ENCODE measurements at places on chromosomes 1 and 21.

DNA sequence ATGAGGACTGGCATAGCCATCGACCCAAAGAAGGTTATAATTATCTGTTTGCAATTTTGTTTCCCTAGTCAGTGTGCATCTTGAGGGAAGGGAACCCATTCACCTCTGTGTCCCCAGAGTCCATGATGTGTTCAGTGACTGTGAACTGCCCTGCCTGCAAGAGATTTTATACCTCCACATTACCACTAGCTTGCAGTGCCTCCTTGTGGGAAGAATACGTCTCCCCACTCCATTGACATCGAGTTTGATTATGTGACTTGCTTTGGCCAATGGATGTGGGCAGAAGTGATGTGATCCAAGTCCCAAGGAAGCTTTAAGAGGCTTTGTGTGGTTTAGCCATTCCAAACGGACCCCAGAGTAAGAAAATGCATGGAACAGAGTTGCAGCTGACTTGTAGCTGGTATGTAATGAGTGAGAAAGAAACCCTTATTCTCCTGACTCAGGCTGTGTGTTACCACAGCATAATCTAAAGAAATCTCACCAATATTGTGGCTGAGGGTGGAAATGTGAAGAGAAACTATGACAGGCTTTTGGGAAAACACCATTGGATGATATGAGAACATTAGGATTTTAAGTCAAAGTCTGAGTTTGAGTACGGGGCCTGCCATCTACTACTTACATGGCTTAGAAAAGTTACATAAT, 47.8 kb upstream of the NRDC start:
- no peak for DNase-seq

DNA sequence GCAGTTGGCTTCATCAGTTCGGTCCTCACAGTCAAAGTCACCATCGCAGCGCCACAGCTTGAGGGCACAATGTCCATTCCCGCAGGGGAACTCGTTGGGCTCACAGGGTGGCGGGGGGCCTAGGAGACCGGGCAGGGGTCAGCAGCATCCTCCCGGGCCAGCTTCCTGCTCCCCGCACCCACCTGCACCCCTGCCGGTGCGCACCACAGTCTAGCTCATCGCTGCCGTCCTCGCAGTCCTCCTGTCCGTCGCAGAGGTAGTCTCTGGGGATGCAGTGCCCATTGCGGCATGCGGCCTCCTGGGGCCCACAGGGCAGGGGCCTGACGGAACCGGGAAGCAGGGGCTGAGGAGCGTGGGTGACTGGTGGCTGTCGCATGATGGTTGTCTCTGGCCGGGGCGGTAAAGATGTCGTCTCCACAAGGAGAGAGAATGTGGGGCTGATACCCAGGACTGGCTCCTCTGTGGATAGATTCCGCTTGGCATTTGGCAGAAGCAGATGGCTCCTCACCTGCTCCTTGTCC, 49.8 kb downstream of the HSPG2 start:
- no peak for DNase-seq

DNA sequence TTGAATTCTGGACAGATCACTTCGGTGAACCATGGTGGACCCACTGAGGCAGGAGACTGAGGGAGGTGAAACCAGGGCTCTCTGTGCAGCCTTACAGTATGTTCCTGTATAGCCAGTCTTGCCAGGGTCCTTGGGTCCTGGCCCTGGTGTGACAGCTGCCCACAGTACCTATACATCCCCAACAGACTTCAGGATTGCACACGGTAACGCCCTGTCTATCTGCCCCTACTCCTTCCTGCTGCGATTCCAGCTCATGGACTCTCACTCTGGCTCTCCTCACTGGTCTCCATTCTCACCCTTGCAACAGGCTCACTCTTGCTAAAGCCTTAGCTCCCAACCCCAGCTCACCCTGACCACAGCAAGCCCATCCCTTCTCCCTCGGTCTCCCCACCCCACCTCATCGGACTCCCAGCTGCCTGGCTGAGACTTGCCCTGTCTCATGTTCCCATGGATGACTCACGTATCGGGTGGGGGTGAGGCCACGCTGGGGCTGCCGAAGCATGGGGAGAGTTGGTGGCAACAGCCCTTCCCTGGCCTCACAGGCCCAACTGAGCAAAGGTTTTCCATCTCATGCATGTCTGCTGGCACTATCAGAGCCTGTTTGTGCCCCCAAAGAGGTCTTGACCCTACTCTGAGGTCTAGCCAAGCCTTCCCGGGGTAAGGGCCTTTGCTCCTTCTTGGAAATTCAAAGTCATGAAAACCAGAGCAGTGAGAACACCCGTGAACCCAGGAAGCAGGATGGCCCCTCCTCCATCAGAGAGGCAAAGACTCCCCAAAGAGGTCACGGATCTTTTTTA, 7.1 kb downstream of the PHLDA3 start:
- DNase-seq: no peak

- no peak for DNase-seq
Measured at GRCh38 chr21:28688381-28688780, 304.3 kb downstream of the LTN1 start.

GRCh38 chr1:111505641-111506119, 2.2 kb upstream of the ADORA3 start:
- no peak for DNase-seq

DNA sequence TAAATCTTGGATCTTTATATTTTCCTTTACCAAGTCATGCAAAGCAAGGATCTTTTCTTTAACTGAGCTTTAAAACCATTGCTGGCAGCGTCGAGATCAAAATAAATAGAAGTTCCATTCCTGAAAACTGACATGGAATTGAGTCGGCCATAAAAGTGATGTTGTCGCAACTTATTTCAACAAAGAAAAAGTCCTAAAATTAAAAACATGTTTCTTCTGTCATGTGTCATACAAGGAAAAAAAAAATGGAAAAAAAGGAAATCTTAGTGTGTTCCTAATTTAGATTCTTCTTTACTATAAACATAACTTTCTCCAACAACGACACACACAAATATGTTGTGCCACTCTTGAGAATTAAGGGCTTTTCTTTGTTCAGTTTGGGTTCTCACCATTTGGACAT, 34.9 kb downstream of the GREM2 start:
- no peak for DNase-seq

GRCh38 chr1:7752512-7753417, 18.3 kb upstream of the VAMP3 start:
- no peak for DNase-seq

DNA sequence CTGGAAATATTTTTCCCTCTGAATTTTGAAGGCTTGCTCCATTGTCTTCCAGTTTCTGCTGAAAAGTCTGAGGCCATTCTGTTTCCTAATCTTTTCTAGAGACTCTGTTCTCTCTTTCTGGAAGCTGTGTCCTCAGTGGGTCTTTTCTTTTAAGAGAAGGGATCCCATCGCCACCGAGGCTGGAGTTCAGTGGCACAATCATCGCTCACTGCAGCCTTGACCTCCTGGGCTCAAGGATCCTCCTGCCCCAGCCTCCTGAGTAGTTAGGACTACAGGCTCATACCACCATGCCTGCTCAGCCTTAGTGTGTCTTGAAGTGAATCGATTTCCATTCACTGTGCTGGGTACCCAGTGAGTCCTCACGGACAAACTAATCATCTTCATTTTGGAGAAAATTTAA, 9.6 kb upstream of the LRP8 start:
- DNase-seq: no peak

GRCh38 chr1:181685211-181685610, 201.9 kb downstream of the CACNA1E start:
- DNase-seq: no peak

DNA sequence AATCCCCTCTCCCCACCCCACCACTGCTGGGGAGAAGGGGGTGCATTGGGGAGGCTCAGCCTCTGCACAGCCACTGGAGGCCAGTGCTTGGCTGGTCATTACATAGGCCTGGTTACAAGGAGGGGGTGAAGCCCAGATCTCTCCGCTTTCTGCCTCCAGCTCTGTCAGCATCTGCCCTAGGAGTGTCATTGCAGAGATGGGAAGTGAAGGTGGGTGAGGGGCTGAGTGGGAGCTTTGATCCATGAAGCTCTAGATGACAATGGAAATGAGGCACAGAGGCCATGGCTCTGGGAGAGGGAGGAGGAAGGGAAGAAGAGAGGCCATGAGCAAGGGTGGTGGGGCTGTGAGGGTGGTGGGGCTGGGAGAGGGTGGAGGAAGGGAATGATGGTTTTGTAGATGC, 411.6 kb downstream of the MATN1 start:
- no peak for DNase-seq

DNA sequence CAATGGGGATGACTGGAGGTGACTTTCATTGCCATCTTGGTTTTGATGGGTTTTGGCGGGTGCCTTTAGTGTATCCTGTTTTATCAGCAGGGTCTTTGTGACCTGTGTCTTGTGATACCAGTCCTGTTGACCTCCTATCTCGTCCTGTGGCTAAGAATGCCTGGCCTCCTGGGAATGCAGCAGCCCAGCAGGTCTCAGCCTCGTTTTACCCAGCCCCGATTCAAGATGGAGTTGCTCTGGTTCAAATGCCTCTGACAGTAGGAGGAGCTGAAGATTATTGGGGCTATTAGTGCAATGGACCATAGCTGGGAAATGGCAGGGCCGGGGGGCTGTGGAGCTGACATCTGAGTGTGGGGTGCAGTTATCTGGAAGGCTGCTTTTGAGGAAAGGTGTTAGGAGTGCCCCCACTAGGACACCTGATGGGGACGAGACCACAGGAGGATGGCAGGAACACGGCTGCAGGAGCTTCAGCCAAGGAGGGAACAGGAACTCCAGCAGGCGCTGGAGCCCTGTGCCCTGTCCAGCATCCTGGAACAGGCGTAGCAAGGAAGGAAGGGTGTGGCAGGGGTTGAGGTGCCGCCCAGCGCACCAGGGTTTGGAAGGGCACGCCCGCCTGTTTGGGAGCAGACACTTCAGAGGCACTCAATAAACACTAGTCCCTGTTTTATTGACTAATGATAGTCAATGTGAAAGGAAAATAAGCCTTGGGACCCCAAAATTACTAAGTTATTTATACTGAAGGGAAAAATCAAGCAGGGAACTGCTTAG, 15.3 kb upstream of the AGPAT3 start:
- DNase-seq: no peak

GRCh38 chr1:77533660-77534305, 148.7 kb downstream of the ZZZ3 start:
- no peak for DNase-seq

- DNase-seq: no peak
Measured at GRCh38 chr1:219682788-219683187, 69.9 kb upstream of the ZC3H11B start.

- DNase-seq: no peak
Measured at GRCh38 chr1:70355920-70356319, 1.4 kb upstream of the ANKRD13C start.

GRCh38 chr21:32844653-32845436, 73.3 kb upstream of the PAXBP1 start:
- no peak for DNase-seq

GRCh38 chr1:183628537-183628936, 7.0 kb downstream of the ARPC5 start:
- no peak for DNase-seq

DNA sequence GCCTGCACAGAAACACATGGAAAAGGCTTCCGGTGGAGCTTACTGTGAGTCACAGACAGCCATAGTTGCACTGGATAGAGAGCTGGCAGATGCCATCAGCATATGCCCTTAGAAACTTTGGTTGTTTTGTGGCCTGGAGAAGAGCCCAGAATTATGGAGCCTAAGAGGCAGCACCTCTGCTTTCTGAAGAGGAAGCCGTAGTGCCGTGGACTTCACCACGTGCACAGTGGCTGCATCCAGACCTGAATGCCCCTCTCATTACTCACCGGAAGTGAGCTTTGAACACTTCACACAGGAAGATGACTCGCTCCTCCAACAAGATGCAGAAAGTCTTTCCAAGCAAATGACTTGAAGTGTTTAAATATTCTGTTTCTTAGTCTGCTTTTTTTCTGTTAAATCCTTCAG, 28.4 kb downstream of the JUN start:
- no peak for DNase-seq

DNA sequence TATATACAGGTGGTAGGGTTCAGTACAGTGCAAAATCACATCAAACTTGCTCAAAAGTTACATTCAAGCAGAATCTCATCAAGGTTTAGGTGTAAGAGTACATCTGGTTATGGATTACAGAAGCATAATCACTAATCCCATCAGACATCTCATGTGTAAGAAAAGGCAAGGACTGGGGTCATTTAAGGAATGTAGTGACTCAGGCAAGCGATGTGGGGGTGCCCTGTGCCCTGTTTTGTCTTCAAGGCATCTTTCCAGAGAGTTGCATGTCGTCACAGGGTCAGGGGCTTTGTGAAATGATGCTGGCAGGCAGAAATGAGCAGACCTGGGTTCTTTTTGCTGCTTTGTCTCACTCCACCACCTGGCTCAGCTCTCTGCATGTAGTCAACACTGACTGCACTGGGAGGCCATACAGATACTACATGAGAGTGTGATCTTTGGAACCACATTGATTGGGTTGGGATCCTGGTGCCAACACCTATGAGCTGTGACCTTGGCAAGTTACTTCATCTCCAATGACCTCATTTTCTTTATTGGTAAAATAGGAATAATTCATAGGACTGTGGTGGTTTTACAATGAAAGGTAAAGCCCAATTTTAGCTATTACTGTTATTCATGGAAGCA, 8.2 kb upstream of the HHIPL2 start:
- DNase-seq: no peak

- DNase-seq: no peak
Measured at GRCh38 chr1:198696211-198696610, 57.4 kb downstream of the PTPRC start.

DNA sequence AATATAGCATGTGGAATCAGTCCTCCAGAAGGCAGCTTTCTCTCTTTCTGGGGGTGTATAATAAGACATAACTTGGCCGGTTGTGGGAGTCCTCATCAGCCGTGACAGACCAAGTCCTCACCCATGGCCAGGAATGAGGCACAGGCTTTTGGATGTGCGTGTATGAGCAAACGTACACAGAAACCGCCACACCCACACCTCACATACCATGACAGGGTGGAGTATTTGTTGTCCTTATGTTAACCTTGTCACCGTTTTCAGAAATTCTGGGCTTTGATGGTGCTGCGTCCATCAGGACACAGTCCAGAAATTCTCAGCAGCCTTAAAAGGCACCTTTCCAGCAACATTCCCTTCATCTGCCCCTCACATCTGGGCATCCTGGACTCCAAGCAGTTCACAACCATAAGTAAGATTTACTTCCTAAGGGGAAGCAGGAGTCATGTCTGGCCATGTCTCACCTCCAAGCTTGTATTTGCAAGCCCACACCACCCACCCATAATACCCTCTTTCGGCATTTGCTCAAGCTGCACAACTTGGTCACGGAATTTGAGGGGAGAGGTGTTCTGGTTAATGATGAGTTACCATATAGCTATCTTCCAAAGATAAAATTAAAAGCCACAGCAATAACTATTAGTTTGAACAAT, 12.4 kb downstream of the C1orf116 start:
- no peak for DNase-seq

Data from activated gamma-delta T cell (primary cell).